ENCODE measurements at places on chromosomes 2 and 18. TPM values are rescaled to one million over a fixed set of nuclear protein-coding genes. Genes with fewer than 3 reads are reported as not detected.

NOSTRIN gene
- total RNA-seq, result not detected

RUFY4 gene
- total RNA-seq, result not detected

SOX11 gene
- total RNA-seq, result 12.1 TPM

LYPD6 gene
- total RNA-seq, result 16.6 TPM

ST6GAL2 gene
- total RNA-seq, result not detected

CCBE1 gene
- 54.9 TPM for total RNA-seq

- no peak for DNase-seq
These were observed 492.6 kb downstream of the SLC4A3 start for GRCh38 chr2:220120041-220120440.

- no peak for DNase-seq
These were observed 61.0 kb downstream of the CDCA7 start for GRCh38 chr2:173415431-173416381.

DNA sequence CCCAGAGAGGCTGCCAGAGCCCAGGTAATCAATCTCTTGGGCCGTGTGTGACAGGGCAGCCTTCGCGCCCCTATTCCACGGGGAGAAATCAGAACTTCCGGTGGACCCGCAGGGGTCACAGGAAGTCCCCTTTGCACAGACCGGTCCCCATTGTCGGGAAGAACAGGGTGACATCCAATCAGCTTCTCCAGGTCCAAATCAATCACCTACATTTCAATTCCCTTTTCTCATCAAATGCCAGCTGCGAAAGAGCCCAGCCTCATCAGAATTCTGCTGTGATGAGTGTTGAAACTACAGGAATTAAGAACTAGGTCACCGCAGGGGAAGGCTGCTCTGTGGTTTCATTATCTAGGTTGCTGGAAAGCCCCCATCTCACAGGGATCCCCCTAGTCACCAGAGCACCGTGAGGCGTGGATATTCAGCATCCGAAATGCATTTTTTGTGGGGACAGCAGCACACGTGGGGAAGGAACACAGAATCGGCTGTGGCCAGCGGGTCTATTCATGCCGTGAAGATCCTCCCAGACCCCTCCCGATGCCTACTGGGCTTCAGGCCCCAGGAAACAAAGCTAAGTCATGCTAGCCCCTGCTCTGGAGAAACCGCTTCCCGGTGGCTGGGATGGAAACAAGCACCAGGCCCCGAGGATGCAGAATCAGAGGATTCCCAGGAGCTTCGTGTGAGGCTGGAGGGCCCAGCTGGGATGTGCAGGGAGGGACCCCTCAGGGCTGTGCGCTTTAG lies 193.7 kb upstream of the ID2 start:
- no peak for DNase-seq

DNA sequence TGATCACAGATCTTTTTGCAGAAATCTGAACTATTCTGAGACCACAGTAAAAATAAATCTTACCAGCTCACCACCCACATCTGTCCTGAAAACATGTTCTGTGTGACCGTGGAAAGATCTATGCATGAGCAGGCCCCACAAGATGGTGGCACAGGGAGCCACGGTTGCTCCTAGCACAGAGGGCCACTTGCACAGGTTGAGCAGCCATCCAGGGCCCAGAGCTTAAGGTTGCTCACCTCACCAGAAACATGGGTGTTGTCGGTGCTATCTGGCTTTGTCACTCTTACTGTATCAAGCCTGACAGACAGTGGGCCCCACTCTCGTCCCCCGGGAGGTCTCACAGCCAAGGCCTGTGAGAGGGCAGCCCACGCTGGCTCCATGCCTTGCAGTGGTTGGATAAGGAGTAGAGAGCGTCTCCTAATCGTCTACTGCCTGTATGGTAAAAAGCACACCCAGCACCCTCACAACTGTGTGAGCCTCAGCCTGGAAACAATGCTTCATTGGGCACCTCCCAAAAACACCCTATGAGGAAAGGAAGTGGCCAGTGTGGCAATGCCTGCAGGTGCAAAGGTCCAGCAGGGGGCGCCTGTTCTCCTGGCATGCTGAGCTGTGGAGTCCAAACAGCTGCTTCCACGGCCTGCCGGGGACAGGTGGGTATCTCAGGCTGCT lies 19.6 kb downstream of the TUBB6 start:
- DNase-seq, result peak; percentile 92

DNA sequence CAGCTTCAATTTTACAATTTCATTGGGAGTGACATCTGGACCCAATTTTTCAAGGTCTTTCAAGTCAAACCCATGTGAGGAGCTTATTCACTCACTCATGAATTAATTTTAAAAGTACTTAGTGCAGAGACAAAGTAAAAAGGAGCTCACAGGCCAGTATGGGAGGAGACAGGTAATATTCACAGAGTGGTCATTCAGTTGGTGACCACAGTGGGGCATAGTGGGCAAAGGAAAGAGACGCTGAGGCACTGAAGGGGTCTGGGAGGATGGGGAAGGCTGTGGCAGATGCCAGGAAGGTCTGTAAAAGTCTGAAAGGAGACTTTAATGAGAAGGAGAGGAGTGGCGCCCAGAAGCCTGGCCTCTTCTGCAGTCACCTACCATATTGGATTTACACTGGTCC lies 76.0 kb downstream of the CD8B2 start:
- DNase-seq, result no peak

DNA sequence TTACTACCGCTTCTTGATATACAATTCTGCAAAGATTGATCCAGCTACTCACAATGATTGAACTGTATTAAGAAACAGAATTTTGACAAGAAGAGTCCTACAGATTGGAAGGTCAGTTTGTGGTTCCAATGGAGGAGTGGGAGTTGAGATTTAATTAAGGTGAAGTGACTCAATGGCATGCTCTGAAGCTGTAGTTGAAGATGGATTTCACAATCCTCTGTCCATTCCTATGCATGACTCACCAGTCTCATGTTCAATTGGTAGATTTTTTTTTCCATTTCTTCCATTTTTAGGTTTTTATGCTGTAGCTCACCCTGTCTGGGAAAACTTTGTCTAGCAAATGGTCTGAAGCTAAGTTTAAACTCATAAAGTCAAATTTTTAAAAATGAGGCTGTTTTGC lies 83.3 kb downstream of the DPP4 start:
- DNase-seq, result peak; percentile 87

DNA sequence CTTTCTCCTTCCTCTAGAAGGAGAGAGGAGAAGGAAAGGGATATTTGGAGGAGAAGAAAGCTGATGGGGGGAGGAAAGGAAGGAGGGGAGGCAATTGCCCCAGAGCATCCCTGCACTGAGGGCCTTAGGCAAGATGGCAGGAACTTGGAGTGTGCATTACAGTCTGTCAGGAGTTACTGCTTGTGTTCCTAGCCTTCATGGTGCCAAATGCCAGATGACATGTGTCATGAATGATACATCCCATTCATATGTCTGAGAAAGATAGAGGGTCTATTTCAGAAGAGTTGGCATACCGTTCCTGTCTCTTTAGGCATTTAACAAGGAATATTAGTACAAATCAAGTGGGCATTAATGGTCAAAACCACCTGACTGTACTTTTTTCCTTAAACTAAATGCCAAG lies 232.1 kb upstream of the NT5C1B start:
- no peak for DNase-seq

GRCh38 chr18:43863180-43863579 lies 585.9 kb upstream of the SYT4 start:
- DNase-seq, result peak; percentile 1

- no peak for DNase-seq
These were observed 25.8 kb upstream of the CYTIP start for GRCh38 chr2:157469726-157470125.

DNA sequence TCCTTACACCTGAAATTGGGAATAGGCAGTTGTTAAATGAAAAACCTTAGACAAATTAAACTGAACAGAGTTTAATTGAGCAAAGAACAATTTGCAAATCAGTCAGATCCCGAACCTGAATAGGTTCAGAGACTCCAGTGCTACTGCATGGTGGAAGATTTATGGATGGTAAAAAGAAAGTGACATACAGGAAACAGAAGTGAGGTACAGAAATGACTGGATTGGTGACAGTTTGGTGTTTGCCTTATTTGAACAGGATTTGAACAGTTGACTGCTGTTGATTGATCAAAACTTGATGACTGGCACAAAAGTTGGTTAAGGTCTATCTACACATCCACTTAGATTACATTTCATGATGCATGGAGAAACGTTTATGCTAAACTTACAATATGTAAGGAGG lies 248.8 kb downstream of the HNMT start:
- DNase-seq, result no peak

DNA sequence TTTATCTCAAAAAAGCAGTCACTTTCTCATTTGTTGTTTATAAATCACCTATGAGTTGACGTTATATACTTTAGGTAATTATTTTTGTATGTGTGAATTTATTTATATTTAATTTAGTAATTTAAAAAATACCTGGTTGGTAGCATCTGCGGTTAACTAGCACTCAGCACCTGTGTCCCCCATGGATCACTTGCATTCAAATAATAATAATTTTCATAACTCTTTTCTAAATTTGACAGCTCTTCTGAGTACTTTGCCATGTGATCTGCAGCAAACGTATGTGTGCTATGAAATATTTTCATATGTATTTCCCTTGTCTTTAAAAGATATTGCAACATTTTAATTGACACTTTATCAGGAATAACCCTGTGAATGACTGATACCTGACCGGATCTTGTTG lies 88.1 kb downstream of the CMPK2 start:
- DNase-seq, result no peak

DNA sequence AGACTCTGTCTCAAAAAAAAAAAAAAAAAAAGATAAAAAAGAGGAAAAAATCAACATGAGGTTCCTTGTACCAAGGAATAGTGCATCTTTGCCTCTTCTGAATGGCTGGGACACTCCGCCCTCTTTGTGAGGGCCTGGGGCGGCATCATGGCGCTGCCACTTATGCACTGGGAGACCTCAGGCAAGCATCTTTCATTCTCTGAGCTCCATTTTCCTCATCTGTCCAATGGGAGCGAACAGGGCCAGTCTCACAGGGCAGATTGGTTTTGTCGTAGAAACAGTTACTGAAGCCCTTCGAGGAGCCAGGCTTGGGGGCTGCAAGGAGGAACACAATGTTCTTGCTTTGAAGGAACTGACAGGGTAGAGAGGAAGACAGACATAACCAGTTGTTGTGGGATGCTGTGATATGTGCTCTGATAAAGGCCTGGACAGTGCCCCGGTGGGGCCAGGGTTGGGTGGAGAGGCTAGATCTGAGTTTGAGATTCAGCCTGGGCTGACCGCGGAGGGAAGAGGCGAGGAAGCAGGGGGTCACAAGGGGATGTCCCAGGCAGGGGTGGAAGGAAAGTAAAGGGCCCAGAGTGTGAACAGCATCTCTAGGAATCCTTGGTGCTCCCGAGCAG lies 14.1 kb downstream of the ZFP36L2 start:
- no peak for DNase-seq

DNA sequence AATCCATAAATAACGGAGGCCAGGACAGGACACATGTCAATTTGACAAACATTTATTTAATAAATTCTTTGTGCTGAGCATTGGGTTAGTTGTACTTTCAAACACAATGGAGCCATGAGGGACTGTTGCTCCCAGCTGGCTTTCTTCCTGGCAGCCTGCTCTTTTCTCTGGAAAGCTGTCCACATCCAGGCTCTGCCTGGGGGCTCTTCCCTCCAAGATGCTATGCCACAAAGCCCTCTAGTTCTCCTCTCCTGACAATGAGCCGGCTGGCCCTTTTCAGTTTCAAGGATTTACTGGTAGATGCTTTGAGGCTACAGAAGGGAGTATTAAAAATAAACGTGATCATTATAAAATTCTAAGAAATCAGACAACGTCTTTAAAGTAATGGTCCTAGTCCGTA lies 44.1 kb upstream of the SLC14A2 start:
- DNase-seq, result no peak

DNA sequence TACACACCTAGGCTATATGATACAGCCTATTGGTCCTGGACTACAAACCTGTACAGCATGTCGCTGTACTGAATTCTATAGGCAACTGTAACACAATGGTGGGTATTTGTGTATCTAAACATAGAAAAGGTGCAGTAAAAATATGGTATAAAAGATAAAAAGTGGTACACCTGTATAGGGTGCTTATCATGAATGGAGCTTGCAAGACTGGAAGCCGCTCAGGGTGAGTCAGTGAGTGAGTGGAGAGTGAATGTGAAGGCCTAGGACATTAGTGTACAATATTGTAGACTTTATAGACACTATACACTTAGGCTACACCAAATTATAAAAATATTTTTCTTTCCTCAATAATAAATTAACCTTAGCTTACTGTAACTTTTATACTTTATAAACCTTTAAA lies 41.8 kb downstream of the RASGRP3 start:
- no peak for DNase-seq

DNA sequence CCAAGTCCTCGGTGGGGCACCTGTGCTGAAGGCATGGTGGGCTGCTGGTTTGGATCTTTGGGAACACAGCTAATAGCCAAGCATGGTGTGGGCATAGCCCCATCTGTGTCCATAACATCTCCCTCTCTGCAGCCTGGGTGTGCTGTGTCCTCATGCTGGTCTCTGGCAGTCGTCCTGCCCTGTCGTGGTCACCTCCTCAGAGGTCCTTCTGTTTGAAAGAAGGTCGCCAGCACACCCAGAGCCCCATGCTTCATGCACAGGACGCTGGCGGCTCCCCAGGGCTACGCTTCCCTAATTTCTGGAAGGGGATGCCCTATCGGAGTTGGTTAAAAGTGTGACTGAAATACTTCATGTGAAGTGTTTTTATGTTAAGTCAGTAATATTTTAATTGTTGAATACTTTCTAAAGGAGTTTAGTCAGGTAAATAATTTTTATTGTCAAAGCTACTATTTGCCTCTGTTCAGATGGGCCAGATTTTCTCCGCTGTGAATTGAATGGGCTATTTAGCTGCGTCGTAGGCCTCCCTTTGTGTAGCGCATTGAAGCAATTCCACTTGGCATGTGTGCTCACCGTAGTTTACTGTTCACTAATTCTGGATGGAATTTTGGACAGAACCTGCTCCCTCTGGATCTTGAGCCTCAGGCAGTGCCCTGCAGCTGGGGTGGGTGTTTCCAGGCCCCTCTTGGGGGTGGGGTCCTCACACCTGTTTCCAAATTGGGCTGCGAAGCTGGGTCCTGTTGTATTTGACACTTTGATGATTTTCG lies 81.9 kb downstream of the WDSUB1 start:
- no peak for DNase-seq

- DNase-seq, result peak; percentile 78
These were observed 144.3 kb upstream of the SERTAD2 start for GRCh38 chr2:64797881-64798575.

DNA sequence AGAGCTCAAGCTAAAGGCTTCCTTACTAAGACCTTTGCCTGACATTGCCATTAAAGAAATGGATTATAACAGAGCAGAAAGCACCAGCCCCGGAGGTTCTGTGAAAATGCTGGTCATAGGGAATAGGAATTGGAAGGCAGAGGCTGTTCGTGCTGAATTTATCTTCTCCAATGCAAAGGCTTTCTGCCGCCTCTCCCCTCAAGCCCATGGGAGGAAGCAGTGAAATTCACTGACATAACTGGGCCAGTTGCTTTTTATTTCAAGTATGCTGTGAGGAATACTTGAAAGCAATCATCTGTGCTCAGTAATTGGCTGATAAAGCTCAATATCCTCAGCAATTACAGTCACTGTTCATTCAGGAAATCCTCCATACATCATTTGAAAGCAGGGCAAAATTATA lies 85.4 kb upstream of the LINC00305 start:
- no peak for DNase-seq

- peak; percentile 46 for DNase-seq
These were observed 69.0 kb downstream of the COL6A3 start for GRCh38 chr2:237344942-237345341.

GRCh38 chr2:232838406-232838874 lies 31.6 kb upstream of the SNORC start:
- DNase-seq, result peak; percentile 28

- no peak for DNase-seq
These were observed 109.0 kb downstream of the SETBP1 start for GRCh38 chr18:44789710-44790109.

All from LHCN-M2 (cell line).